ENCODE measurements at places on chromosomes 13 and 19.

- no peak for DNase-seq
Observed at GRCh38 chr13:73250061-73250460, 191.3 kb downstream of the KLF5 start.

GRCh38 chr13:42361701-42362100 is 89.7 kb downstream of the AKAP11 start:
- no peak for DNase-seq

DNA sequence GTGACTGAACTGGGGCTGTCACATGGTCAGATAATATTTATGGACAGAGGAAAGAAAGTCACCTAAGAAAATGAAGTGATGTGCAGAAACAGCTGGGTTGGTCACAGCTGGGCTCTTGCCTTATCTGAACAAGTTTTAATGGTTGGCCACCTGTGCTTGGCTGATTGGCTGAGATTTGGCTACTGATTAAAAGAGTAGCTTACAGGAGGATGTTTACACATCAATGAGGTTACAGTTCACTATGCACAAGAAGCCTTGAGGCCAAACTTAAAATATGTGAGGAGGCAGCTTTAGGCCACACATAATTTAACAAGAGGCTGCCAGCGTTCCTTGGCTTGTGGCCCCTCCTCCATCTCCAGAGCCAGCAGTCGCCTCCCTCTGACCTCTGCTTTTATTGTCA is 99.2 kb upstream of the C1QTNF9B start:
- no peak for DNase-seq

DNA sequence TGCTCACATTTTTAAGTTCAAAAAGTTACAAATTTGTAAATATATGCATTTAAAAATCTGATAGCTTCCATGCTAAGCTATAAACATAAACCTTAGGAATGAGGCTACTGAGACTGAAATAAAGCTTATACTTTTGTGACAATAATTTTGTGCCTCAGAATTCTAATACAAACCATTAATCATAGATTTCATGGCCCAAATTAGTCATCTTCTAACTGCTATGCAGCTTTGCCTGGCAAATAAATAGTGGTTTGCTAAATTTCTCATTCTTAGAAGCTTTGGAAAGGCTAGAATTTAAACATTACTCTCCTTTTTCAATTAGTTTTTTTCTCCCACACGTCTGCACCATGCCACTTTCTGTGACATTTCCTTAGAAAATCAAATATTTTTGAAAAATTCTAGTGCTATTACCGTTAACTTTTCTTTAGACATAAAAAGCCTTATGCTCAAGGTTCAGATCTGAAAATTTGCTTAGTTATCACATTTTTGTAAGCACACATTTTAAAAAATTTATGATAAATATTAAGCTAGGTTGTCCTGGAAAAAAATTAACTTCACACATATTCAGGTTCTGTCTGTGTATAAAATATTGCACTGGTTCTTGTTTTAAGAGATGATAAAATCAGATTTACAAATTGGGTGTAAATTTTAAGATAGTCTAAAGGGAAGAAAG is 46.9 kb downstream of the FNDC3A start:
- no peak for DNase-seq

Measured in kidney (tissue), 22 donors.